ENCODE measurements at places on chromosomes 1 and 21.

- peak; percentile 75 for DNase-seq
These were observed at the start of gene UBQLN4 for GRCh38 chr1:156053768-156054499. UBQLN4 (minus strand) TSS chr1:156053798; CDS start chr1:156053701, 97 bp downstream.

GRCh38 chr1:108856994-108857393, at the start of gene AKNAD1:
AKNAD1 (minus strand) TSS chr1:108857094; CDS start chr1:108852664, 4,430 bp downstream.
- no peak for DNase-seq

GRCh38 chr1:5999711-6000443, 7.7 kb upstream of the NPHP4 start:
- DNase-seq = no peak

GRCh38 chr1:181317261-181317930, 165.9 kb upstream of the CACNA1E start:
- DNase-seq = no peak

DNA sequence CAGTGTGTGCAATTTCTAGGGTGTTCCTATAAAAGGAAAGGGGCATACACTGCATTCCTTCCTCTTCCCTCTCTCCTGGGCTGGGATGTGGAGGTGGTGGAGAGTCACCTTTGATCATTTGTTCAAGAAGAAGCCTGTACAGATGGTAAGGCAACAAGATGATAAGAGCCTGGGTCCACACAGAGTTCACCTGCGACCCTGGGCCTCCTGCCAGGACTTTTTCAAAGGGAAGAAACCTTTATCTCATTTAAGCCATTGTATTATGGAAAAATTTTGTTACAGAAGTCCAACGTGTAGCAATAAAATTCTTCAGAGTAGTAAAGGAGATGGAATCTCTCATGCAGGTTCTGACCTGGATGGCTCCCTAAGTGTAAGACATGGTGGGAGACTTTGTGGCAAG, 189.1 kb downstream of the MIS18A start:
- no peak for DNase-seq

Measured in stimulated activated CD4-positive, alpha-beta T cell treated with anti-CD3 and anti-CD28 coated beads, TNF-alpha, amount 100 ng/mL, for 1 hour (primary cell).